ENCODE measurements at places on chromosomes 3 and 15.

DNA sequence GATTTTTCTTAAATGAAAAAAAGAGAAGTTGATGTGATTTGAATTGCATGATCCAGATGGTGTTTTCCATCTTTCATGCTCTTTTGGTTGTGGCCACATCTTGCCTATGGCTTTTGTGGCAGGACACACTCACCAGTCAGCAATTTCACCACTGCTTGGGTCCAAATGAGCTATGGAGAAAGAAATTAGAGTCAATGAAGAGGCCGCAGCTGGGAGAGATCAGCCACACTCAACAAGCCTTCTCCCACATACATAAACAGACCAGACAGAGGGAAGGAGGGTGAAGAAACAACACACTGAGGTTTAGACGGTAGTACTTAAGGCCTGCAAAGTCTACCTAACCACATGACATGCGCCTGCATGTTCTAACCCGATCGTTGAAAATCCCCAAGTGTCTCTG lies 110.7 kb upstream of the CDIN1 start:
- no peak for DNase-seq

DNA sequence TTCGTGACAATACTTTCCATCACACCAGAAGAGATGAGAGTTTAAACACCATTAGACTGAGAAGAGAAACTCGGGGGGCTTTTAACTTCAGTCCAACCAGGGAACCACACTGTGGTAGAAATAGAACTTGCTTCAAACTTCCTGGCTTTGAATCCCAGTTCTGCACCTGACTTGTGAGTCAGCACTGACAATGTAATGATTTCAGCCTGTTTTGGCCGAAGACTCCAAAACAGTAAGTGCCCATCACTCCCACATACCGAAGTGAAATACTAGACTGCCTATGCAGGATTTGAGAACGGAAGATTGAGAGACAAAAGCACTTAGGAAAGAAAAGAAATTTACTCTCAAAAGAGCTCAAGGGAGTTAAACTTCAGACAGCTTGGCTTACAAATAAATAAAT lies 27.0 kb downstream of the C2CD4B start:
- DNase-seq = no peak

- DNase-seq = no peak
Observed at GRCh38 chr15:94858011-94858410, 626.6 kb downstream of the MCTP2 start.

GRCh38 chr3:16511681-16512434 lies 1.6 kb downstream of the RFTN1 start:
- DNase-seq = no peak

DNA sequence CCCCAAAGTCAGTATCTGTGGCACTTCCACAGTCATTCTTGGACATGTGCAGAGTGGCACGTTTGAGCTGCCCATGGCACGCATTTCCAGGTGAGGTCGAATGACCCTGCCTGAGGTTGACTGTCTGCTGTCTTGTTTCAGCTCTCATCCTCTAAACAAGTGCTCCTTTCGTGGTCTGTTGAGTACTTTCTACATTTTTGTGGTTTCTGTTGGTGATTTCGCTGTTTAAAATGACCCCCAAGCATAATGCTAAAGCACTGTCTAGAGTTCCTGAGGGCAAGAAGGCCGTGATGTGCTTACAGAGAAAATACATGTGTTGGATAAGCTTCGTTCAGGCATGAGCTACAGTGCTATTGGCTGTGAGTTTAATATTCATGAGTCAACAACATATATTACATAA lies 40.0 kb upstream of the SAMMSON start:
- no peak for DNase-seq

DNA sequence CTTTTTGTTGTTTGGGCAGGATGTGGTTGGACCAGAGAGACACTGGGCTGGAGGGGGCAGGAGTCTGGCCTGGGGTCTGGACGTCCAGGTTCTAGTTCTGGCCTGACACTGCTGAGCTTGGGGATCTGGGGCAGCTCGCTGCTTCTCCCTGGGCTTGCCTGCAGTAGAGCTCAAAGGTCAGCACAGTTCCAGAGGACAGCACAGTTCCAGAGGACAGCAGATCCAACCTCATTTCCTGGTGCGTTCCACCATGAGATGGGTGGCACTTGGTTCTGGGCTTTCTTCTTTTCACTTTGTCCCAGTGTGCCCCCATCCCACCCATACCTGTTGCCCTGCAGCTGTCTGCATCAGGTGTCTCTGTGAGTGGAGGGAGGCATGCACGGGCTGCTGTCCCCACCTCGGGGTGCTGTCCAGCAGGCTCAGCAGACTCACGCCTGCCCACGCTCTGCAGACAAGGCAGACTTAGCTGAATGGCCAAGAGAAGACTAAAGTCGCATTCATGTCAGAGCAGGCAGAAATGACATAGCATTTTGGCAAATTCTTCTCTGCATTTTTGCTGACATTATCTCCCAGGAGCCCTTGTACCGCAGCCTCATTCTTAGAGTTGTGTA lies 16.7 kb downstream of the CACNA2D3 start:
- DNase-seq = no peak

- DNase-seq = no peak
Observed at GRCh38 chr3:100730524-100730923, 21.2 kb downstream of the TFG start.

- no peak for DNase-seq
Observed at GRCh38 chr3:43248185-43248583, 38.2 kb upstream of the SNRK start.

DNA sequence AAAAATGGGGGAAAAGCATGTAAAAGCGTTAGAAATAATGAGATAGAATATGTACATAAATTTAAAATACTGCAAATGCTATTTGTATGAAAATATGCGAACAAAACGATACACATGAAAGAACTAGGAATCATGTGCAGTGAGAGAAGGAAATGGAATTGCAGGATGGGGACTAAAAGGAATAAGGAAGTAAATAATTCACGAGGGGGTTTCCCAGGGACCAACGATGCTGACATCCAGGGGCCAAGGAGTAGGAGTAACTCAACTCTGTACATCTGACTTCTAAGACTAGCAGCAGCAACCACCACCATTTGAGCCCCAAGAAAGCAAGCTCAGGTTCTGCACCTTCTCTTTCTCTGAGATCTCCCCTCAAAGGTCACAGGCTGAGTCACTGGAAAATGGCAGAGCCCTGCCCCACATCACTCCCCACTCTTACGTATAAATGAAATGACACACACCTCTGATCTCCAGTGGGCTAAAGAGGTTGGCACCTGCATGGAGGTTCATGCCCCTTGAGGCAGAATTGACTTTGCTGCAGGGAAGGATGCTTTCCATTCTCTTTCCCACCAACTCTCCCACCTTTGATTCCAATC lies 100.0 kb upstream of the DLG1 start:
- DNase-seq = no peak
